ENCODE measurements at places on chromosomes 13 and 19. TPM values are rescaled to one million over a fixed set of nuclear protein-coding genes. Genes with fewer than 3 reads are reported as not detected.

GRCh38 chr19:10855879-10856522 is 7.8 kb downstream of the C19orf38 start:
- DNase-seq = no peak

- no peak for DNase-seq
Measured at GRCh38 chr13:99347335-99347878, 40.2 kb upstream of the GPR183 start.

- no peak for DNase-seq
Measured at GRCh38 chr13:68927387-68928026, 1180.1 kb upstream of the ATXN8OS start.

DNA sequence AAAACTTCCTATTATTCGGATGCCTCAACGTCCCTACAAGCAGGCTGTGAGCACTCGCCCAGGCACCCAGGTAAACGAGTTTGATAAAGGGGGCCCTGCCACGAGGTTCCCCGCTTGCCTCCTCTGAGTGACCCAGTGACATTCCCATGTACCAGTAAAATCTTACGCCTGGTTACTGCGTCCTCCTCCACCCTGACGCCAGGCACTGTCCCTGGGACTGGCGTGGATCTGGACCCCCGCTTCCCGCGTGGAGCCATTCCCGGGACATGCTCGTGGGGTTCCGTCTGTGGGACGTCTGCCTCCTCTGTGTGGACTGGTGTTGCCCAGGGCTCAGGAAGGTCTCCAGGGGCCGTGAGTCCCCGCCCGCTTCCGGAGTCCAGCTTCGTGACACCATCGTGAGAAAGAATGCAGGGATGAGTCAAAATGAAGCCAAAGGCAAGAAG is 407 bp upstream of the ZNF550 start:
- no peak for DNase-seq

GRCh38 chr19:35555301-35556005 is 8.0 kb downstream of the ATP4A start:
- no peak for DNase-seq

FCAR gene
- total RNA-seq = not detected

GAPDHS gene
- not detected for total RNA-seq

BRME1 gene
- total RNA-seq = 1.3 TPM

Measured in T-cell (primary cell).